AML-193 (cell line): ENCODE measurements at places on chromosomes 16 and 17.

DNA sequence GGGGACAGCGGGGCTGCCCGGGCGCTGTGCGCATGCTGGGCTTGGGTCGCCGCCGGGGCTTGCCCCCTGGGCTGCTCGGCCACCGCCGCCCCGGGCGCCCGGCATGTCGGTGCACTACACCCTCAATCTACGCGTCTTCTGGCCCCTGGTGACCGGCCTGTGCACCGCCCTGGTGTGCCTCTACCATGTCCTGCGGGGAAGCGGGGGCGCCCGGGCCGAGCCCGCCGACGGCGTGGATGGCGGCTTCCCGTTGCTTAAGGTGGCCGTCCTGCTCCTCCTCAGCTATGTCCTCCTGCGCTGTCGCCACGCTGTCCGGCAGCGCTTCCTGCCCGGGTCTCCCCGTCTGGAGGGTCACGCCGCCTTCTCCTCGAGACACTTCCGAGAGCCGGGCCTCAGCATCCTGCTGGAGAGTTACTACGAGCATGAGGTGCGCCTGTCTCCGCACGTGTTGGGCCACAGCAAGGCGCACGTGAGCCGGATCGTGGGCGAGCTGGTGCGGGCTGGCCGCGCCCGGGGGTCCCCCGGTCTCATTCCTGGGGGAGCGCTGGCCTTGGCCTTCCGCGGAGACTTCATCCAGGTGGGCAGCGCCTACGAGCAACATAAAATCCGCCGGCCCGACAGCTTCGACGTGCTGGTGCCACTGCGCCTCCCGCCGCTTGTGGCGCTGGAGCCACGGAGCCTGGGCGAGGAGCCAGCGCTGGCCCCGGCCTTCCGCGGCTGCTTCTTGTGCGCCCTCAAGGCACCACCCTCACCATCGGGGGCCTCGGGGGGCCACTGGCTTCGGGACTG is 789 bp downstream of the ITPRIPL2 start:
- DNase-seq: no peak

GRCh38 chr17:57708410-57708809 is 36.7 kb downstream of the CCDC182 start:
- no peak for DNase-seq

- DNase-seq: no peak
Measured at GRCh38 chr17:35641032-35641431, 53.9 kb downstream of the AP2B1 start.

DNA sequence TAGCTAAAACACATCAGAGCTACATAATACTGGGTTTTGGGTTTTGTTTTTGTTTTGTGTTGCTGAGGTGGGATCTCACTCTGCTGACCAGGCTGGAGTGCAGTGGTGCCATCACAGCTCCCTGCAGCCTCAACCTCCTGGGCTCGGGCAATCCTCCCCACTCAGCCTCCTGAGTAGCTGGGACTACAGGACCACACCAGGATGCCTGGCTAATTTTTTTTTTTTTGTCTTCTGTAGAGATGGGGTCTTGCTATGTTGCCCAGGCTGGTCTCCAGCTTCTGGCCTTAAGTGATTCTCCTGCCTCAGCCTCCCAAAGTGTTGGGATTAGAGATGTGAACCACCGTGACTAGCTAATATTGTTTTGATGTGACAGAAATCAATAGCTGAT is 6.2 kb downstream of the MEAK7 start:
- DNase-seq: no peak

GRCh38 chr17:15122857-15123256 is 142.3 kb downstream of the PMP22 start:
- no peak for DNase-seq

GRCh38 chr17:80783486-80783885 is 208.2 kb upstream of the CHMP6 start:
- DNase-seq: no peak

DNA sequence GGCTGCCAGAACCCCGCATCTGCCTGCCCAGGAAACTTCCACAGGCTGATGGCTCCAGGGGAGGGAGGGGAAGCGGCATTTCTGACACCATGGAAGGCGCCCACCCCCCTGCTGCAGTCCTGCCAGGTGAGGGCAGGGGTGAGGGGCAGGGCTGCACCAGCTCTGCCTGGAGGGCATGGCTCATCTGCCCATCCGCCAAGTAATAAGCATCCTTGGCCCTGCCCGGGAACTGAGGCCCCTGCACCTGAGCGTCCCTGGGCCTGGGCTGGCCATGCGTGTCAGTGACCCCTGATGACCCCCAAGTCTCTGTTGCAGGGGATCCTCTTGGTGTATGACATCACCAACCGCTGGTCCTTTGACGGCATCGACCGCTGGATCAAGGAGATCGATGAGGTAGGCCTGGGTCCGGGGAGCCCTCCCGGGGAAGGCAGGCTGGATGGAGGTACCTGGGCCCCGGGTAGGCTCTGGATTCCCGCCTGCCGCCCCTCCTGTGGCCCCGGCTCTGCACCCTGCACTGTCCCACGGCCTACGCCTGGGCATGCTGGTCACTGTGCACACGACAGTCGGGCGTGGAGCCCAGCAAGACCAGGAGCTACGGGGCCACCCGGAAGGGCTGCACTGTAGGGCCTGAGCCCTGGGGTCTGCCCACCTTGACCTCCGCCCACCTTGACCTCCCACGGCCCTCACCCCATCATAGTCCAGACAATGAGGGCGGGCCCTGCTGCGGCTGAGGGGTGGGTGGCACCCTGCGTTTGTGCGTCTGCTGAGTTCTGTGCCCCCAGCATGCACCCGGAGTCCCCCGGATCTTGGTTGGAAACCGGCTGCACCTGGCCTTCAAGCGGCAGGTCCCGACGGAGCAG is 5.4 kb upstream of the WFIKKN1 start:
- no peak for DNase-seq

- DNase-seq: no peak
Measured at GRCh38 chr16:74874912-74875546, 100.4 kb upstream of the FA2H start.

- DNase-seq: no peak
Measured at GRCh38 chr16:49335828-49336227, 37.8 kb upstream of the C16orf78 start.

GRCh38 chr16:89071686-89072547 is 21.7 kb upstream of the ACSF3 start:
- DNase-seq: no peak

DNA sequence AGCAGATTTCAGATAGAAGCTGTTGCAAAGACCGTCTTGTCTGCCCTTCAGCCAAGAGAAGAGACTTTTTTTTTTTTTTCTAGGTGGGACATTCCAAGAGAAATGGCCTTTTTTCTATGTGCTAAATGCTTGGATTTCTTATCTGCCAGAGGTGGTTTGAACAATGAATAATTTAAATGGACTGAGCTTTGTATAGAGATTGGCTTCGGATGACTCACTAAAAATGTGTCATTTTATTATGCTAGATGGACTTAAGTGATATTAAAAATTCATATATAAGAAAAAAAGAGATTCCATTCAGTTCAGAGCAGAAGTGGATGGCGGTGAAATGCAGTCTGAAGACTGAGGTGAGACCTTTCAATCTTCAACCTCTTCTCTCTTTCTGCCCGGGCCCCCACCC is 58.4 kb downstream of the MEAK7 start:
- no peak for DNase-seq

DNA sequence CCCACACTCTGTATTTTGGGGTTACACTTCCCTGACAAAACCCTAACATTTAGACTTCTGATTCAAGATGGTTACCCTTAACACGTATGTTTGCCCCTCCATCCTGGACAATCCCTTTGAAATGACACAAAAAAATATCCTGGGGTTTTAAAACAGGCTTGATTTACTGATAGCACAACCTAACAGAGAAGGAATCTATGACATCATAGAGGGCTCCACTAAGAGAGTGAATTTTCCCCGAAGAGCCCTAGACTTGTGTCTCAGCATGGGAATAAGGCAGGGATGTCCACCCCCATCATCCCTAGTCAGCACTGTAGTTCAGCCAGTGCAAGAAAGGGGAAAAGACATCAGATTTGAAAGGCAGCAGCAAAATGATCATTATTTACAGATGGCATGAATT is 15.8 kb upstream of the SRCIN1 start:
- no peak for DNase-seq

DNA sequence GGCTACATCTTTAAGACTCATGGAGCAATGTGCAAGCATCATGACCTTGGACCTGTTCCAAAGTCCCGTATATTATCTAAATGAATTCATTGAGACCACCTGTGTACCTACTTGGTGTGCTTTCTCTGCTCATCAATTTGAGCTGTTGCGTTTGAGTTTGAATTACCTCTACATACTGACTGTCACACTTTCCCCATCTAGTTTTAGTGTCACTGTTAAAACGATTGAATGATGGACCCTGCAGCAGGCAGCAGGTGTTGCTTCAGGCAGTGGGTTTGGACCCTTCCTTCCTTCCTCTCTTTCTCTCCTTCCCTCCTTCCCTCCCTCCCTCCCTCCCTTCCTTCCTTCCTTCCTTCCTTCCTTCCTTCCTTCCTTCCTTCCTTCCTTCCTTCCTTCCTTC is 33.9 kb upstream of the ZKSCAN2 start:
- no peak for DNase-seq

GRCh38 chr17:16936536-16937310 is 35.2 kb downstream of the TNFRSF13B start:
- DNase-seq: no peak

- no peak for DNase-seq
Measured at GRCh38 chr17:9529033-9529700, 46.5 kb downstream of the STX8 start.

DNA sequence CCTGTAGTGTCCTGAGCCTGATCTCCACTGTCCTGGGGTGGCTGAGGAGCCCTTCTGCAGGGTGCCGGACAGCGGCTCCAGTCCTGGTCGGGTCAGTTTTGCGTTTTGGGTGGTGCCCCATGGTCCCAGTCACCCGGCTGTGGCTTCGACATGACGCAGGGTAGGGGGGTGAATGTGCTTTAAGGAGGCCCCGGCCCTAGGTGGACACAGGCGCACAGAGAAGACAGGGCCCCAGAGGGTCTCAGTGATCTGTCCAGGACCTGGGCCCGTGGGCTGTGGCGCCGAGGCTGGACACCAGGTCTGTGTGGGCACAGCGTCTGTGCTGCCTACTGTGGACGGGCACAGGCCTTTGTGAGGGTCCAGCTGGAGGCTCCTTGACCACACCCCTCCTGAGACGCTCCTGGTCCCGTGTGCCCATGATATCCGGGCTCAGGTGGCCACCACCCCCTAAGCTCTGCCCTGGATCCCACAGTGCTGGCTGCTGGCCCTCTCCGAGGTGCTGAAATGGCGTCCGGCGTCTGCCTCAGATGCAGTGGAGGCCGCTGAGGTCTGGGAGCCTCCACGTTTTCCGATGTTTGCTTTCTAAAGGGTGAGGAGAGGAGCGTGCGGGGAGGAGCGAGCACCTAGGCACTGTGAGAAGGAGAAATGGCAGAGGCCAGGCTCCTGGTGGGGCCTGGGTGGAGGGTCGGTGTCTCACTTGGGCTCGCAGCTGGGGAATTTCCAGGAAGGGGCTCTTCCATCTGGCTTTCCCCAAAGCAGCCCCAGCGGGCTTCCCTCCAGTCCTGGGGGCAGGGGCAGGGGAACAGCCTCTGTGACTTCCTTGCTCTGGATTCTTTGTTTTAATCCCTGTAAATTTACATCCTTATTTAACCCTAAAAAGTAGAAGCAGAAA is 56.1 kb upstream of the ACSF3 start:
- DNase-seq: peak; percentile 13

DNA sequence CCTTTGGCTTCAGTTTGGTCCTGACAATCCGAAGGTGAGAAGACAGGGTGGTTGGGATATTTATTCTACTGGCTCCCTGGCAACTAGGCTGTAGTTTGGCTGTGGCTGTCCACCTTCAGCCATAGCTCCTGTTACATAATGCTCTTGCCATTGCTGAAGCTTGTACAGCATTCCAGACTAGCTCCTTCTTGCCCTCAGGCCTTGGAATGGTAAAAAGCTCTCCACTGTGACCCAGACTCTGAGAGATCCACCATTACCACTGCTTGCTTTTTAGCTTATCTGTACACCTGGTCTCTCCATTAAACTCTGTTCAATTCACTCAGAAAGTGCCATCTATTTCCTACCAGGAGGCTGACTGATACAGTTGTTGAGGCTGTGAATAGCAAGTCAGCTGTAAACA is 231.8 kb upstream of the MON1B start:
- DNase-seq: no peak

DNA sequence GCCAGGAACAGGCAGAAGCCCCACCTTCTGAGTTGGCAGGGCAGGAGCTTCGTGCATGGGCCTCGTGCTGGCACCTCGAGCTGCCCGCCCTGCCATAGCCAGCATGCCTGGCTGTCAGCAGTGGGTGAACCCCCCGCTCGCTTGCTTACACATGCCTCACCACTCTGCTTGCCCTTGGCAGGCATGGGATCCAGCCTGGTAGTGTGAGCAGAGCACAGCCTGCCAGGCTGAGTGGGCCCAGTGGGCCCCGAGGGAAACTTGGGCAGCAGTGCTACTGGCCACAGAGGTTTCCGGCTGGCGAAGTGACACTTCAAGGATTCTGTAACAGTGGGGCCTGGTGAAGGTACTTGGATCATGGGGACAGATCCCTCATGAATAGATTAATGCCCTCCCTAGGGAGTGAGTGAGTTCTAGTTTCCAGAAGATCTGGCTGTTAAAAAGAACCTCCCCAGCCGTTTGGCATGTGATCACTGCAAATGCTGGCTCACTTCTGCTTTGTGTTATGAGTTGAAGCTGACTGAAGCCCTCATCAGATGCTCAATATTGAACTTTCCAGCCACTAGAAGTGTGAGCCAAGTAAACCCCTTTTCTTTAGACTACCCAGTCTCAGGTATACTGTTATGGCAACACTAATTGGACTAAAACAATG is 114.7 kb downstream of the BCAS3 start:
- no peak for DNase-seq

- no peak for DNase-seq
Measured at GRCh38 chr16:69187446-69188235, 677 bp downstream of the SNTB2 start.

DNA sequence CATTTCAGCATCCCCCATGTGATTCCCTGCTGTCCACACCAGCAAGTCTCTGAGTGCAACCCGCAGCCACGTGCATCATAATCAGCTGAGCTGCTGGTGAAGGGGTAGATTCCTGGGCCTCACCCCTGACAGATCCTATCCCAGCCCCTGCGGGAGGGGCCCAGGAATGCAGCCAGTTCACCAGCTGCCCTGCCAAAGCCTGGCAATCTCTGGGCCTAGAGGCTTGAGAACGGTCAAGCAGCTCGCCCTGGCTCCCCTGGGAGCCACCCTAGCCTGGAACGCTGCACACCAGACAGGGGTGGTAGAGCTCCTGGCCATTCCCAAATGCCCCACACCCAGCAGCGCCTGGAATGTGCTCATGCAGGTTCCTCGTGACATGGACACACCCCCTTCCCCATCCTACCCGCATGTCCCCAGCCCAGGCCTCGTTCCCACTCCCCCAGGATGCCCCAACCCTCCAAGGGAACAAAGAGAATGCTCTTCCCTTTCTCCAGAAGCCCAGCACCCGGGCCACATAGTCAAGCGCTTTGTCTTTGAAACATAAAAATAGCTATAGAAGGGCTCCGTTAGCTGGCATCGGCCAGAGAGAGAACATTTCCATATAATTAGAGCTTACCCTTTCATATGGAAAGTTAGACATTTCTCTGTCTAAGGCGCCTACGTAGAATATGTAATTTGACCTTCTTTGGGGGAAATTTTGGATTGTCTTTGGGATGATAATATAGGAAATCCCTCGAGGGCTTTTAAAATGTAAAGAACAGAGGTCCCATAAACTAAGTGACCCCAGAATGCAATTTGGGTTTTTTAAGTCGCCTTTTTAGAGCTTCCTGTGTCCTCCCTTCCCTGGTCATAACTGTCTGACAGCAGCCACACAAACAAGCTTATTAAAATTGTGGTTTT is 3.4 kb downstream of the CEP295NL start:
- no peak for DNase-seq

- no peak for DNase-seq
Measured at GRCh38 chr17:60817192-60817591, 139.5 kb downstream of the BCAS3 start.
